ENCODE measurements at places on chromosomes 1 and 21. TPM values are rescaled to one million over a fixed set of nuclear protein-coding genes. Genes with fewer than 3 reads are reported as not detected.

DNA sequence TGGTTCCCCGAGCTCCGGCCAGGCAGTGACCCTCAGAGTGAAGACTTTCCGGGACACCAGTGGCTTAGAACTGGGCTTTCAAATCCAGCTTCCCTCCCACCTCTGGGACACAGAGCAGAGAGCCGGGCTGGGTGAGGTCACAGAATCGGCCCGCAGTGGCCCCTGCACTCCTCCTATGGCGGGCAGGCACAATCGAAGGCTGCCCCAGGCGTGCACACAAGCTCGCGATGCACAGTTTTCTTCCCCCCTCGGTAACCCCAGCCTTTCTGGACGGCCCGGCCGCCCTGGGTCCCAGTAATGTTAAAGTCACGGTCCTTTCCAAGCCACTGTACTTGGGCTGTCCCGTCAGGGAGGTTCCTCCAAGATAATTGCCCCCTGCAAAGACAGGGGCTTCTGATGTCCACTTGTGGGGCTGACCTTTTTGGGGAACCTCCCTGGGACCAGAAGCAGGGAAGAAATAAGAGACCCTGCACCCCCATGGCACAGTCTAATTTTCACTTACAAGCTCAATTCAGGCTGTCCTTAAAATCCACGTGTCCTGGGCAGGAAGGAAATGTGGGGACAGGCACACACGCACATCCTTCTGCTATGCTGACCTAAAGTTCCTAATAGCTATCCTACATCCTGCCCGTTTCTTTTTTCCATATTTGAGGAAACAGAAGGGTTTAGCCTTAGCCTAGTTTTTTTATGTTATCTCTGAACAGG is 13.7 kb downstream of the TFF3 start:
- DNase-seq: no peak

DNA sequence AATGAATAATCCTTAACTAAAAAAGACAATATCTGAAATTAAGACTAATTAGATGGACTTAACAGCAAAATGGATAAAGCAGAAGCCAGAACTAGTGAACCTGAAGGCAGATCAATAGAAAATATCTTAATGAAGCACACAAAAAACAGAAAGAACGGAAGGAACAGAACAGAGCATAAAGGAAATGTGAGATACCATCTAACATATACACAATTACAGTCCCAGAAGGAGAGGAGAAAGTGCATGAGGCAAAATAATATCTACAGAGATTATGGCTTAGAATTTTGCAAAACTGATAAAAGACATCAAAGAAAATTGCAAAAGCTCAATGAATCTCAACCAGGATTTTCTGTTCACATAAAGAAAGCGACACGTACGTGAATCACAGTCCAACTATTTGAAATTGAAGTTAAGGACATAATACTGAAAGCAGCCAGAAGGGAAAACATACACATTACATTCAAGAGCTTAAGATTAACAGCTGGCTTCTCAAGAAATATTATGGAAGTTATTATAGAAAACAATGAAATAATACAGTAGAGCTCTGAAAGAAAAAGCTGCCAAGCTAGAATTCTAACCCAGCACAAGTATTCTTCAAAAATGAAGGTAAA is 182.0 kb downstream of the CDC42BPA start:
- no peak for DNase-seq

- DNase-seq: peak; percentile 78
Measured at GRCh38 chr1:173330149-173330951, 123.2 kb upstream of the TNFSF4 start.

GRCh38 chr21:29233611-29234540 is 64.8 kb upstream of the BACH1 start:
- DNase-seq: no peak

DNA sequence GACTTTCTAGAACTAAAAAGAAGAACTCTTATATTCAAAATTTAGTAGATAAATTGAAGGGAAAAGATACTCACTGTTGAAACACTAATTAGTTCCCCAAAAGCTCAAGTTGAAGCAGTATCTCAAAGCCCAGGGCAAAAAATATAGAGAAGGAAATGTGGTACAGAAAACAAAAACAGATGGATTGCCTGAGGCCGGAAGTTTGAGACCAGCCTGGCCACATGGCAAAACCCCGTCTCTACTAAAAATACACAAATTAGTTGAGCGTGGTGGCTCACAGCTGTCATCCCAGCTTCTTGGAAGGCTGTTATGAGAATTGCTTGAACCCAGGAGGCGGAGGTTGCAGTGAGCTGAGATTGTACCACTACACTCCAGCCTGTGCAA is 36.0 kb downstream of the FAM177B start:
- peak; percentile 47 for DNase-seq

- no peak for DNase-seq
Measured at GRCh38 chr1:70208292-70208691, 2.9 kb upstream of the LRRC40 start.

DNA sequence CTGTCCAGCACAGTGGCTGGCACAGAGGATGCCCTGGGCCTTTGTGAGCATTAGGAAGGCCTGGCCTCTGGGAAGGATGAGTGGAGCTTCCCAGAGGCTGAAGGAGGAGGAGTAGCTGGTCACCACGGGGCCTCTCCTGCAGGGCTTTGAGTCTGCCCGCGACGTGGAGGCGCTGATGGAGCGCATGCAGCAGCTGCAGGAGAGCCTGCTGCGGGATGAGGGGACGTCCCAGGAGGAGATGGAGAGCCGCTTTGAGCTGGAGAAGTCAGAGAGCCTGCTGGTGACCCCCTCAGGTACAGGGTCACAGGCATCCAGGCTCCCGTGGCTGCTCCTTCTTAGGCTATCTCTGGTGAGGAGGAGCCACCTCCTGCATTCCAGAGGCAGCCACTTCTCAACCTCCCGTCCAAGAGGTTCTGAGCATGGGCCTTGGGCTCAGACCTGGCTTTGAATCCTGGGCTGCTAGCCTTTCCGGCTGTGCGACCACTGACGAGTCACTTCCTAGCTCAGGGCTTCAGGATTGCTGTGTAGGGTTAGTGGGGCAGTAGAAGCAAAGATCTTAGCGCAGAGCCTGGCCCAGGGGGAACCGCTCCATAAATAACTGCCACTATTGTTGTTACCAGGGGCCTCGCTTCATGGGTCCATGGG is 14.0 kb downstream of the SESN2 start:
- no peak for DNase-seq

DNA sequence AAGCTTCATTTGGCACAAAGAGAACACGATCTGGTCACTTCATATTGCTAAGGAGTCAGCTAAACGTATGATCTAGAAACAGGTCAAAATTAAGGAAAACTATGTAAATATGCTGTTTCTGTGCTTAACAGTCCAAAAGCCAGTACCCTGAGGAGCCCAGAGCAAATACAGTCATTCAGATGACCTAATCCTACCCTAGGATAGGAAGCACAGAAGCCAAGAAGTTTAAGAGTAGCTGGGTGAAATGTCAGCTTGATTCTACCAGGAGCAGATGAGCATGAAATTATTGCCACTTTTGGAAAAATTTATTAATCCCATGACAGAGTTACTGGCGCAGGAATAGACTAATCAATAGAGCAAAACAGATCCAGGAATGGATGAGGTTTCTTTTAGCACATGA is 18.3 kb downstream of the SORT1 start:
- no peak for DNase-seq

DNA sequence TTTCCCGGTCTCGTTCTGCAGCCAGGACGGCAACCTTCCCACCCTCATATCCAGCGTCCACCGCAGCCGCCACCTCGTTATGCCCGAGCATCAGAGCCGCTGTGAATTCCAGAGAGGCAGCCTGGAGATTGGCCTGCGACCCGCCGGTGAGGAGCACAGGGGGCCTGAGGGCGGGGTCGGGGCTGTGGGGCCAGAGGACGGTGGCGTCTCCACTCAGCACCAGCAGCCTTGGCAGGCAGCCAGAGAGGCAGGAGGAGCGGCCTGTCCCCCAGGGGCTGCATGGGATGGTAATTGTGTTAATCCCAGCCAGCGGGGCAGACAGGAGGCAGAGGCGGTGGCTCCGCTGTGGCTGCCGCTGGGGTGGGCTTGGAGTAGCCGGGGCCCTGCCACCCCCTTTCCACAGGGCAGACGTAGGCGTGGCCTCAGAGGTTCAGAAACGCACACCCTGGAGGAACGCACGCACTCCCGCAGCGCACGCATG is 12.1 kb downstream of the SAMD11 start:
- no peak for DNase-seq

- DNase-seq: no peak
Measured at GRCh38 chr1:64263335-64263734, 59.9 kb downstream of the UBE2U start.

- no peak for DNase-seq
Measured at GRCh38 chr1:176998183-176998795, 166.2 kb downstream of the ASTN1 start.

- DNase-seq: no peak
Measured at GRCh38 chr1:230306169-230306568, 120.0 kb downstream of the PGBD5 start.

DNA sequence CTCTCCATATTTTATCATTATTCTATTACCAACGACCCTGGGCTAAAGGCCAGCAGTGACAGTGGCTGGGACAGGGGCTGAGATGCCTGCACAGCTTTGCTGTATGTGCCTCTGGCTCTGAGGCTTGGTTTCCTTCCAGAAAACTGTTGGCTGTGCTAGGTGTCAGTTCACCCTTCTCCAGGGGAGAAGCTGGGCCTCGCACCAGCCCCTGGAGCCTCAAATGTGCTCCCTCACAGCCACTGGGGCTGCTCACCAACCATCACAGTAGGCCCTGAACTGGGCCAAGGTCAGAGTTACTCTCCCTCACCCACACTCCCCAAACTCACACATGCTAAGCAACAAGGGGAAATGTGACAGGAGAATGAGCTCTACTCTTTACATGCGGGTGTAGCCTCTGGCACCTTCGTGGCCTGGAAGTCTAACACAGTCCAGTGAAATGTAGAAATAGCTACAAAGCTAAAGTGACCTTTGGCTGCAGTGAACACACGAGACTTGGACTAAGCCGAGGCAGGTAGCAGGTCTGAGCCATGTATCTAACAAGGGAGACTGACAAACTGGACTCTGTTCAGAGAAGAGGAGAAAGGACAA is 4.7 kb upstream of the CD160 start:
- DNase-seq: no peak

GRCh38 chr1:78765489-78765888 is 115.9 kb downstream of the IFI44 start:
- no peak for DNase-seq

GRCh38 chr1:82225421-82226185 is 424.9 kb downstream of the ADGRL2 start:
- DNase-seq: peak; percentile 32

DNA sequence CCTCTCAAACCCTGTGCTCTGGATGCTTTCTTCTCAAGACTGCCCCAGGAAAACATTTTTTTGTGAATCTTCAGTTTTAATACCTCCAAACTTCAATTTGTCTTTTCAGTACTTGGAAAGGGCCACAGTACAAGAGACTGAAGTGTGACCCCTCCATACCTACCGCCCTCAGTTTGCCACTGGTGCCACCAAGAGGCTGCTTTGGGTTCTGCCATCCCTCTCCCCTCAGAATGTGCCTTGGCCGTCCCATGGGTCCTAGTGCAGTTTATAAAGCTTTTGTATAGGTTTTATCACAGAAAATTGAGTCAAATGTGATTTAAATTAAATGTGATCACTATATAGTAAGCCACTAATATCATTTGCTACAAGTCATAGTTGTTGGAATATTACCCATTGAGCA is 60.8 kb upstream of the PGD start:
- peak; percentile 52 for DNase-seq

- DNase-seq: peak; percentile 61
Measured at GRCh38 chr1:172143384-172144055, 277.0 kb upstream of the C1orf105 start.

- DNase-seq: peak; percentile 21
Measured at GRCh38 chr1:156214024-156214748, 1.4 kb downstream of the PMF1 start.

DNA sequence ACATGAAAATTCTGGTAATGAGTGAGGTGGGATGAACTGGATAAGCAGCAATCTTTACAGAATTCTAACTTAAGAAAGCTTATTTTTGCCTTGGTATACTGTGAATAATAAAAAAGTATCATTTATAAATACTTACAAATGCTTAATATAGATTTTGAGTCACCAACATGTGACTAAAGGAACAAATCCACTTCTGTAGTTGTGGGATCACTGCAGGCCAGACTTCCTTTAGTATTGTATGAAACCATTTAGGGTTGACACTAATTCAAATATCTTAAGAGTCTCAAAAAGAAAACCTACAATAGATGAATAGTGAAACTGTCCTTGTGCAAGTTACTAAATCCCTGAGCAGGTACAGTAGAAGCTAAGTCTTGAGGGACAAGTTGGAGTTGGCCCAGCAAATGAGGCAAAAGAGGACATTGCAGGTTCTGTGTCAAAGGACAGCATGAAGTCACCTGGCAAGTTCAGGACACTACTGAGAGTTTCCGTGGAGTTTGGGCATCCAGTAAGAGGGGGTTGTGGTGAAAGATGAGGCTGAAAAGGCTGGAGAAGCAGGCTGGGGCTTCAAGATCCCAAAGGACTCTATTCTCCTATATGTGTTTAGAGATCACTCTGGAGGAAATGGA is 5.9 kb upstream of the THEM4 start:
- DNase-seq: no peak

- no peak for DNase-seq
Measured at GRCh38 chr1:91777196-91777595, 108.8 kb downstream of the TGFBR3 start.

DNA sequence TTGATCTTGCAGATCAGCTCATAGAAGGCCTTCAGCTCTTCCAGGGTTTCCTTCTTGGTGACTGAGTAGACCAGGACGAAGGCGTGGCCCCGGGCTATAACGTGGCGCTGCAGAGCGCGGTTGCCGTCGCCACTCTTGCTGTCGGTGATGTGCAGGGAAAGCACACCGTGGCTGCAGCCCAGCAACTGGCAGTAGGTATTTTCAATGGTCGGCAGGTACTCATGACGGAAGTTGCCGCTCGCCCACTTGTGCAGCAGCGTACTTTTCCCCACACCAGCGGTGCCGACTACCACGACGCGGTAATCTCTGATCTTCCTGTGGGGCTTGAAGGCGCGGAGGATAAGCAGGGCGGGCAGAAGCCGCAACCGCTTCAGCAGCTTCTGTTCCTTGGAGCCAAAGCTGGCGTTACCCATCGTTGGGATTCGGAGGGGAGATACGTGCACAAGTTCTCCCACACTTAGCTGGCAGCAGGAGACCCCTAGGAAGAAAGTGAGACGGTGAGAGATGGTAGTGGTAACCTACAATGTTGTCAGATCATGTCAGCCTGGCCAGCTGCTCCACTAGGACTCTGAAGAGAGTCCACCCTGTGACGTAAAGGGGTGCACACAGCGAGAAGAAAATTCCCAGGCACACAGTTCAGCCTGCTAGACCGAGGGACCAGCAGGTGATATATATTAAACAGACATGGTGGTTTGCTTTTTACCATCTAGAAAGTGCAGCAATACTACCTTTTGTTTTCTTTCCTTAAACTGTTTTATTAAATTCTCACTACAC is 3.4 kb downstream of the DIRAS3 start:
- DNase-seq: no peak

The SPATA1 gene
- total RNA-seq: not detected

The ST6GALNAC5 gene
- 7.3 TPM for total RNA-seq

The LAMC1 gene
- total RNA-seq: 383 TPM

The C1orf167 gene
- not detected for total RNA-seq

The ADAMTS1 gene
- total RNA-seq: 82.8 TPM

The BEST4 gene
- not detected for total RNA-seq

All from LHCN-M2 (cell line).